ENCODE measurements at places on chromosomes 2 and 18. TPM values are rescaled to one million over a fixed set of nuclear protein-coding genes. Genes with fewer than 3 reads are reported as not detected.

PLB1 gene
- 1.6 TPM for total RNA-seq

FEV gene
- total RNA-seq = not detected

LCT gene
- not detected for total RNA-seq

- DNase-seq = no peak
Measured at GRCh38 chr18:32093102-32093511, 1.4 kb downstream of the RNF138 start.

- DNase-seq = no peak
Measured at GRCh38 chr18:23053776-23054457, 81.4 kb upstream of the CABLES1 start.

GRCh38 chr2:178403671-178404306, 47.2 kb downstream of the PRKRA start:
- DNase-seq = no peak

DNA sequence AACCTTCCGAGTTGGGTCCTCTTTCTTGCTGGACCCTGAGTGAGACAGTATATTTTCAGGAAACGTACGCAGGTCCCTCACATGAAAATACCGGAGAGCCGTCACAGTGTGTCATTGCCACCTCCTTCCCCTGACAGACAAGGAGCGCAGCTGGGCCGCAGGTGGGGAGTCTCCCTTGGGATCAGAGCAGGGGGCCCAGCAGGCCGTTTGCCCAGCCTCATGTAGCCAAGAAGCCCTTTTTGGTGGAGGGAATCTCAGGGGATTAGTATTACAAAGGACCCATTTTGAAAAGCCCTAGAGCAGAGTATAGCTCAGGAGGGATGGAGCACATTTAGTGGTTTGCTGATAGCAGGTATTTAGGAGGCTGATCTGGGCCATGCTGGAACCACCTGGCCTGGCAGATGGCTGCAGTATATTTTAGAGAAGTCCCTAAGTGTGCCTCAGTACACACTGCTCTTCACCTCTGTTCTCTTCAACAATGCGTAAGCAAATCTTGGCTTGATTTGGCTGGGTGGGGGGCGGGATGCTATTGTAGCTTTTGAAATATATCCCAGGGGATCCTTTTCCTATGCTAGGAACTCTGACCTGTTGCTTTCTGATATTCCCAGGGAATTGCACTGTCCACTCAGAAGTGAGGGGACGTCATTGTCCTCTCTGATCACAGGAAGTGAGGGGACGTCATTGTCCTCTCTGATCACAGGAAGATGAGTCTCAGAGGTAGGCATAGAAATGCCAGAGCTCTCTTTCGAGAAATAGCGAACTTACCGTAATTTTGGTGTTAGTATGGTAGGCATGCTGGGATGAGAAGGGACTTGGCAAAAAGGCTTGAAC, 171.9 kb downstream of the HRH4 start:
- no peak for DNase-seq
